Lung (tissue), 17 donors: ENCODE measurements at places on chromosomes 12 and 14.

- no peak for DNase-seq
Measured at GRCh38 chr12:93740751-93741150, 63.6 kb downstream of the CRADD start.

DNA sequence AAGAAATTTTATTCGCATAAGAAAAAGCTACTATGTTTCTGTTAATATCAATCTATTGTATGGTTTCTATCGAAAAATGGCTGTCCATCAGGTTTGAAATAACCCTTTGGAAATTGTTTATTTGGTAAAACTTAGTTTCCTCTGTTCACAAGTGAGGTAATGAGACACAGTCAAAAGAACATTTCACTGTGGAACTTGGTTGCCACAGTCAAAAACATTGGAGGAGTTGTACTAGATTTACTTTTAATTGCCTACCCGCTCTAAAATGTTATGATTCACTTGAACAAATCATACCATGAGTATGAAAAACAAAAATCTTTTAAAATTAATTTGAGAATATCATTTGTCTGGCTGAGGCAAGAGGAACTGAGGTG is 46.5 kb downstream of the ITPR2 start:
- DNase-seq, result no peak

DNA sequence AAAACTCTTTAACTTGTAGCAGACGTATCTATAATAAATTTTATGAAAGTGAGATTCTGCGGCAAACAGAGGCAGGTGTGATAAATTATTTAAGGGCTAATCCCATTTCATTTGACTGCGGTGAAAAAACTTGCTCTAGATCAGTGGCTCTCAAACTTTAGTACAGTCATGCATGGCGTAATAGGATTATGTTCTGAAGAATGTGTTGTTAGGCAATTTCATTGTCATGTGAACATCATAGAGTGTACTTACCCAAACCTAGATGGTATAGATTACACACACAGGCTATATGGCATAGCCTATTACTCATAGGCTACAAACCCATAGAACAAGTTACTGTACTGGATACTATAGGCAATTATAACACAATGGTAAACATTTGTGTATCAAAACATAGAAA is 83.7 kb downstream of the HEATR5A start:
- DNase-seq, result no peak

GRCh38 chr14:23669441-23669840 is 33.3 kb downstream of the DHRS2 start:
- no peak for DNase-seq

DNA sequence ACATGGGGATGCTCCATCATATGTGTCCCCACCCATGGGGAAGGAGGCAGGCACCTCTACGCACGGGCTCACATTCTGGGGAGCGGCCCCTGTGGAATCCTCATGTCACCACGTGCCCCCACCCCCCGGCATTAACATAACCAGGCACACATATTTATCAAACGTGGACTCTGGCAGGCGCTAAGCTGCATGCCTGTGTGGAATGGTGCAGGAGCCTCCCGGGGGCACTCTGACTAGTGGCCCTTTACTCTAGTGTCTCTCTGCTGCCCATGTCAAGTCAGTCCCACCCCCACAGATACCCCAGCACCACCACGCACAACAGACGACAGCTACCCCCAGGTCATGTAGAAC is 66.1 kb downstream of the CCDC88C start:
- DNase-seq, result no peak

GRCh38 chr12:116368196-116369194 is 91.0 kb upstream of the MED13L start:
- peak; percentile 84 for DNase-seq

DNA sequence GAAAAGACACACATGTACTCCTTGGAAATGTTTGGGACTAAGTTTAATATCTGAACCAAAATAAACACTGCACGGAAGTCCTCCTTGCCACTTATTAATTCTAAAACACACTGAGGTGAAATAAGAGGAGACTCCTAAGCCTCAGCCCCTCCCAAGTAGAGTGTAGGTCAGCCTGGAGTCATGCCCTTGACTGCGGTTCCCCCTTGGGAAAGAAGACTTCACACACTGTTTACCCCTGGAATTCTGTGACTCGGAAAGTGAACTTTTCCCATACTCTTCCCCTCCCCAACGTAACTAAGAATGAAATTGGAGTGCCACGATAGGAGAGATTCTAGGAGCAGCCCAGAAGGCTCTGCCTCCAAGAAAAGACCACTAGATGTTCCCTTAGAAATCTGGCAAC is 8.6 kb upstream of the TFCP2 start:
- DNase-seq, result no peak

GRCh38 chr12:41981758-41982157 is 162.9 kb downstream of the GXYLT1 start:
- no peak for DNase-seq

DNA sequence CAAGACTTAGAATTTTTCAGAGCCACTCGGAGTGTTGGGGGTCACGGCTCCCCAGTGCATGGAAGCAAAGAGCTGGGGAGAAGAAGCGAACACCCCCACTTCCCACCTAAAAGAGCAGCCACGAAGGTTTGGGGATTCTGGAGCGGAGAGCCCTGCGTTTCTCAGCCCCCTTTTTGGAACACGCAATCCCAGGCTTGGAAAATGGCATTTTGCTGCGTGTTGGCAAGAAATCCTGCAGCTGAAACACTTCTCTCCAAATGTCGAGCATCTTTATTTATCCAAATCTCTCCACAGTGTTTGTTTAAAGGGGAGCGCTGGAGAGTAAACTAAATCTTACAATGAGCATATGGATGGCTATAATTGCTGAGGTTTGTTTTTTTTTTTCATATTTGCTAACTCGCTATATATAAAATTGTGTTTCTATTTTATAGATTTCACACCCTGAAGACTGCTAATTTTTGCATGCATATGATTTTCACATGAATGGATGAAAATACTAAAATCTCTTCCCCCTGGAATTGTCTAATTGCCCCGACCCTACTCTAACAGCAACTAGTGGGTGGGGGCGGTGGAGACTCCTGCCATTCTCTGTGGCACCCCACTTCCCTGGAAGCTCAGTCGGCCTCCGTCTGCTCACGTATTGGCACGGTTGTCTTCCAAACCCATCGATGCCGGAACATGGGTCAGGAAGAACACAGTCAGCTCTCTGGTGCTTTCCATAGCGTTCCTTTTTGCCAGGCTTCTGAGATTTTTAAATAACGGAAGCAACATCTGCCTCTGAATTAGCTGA is 120.5 kb downstream of the GCH1 start:
- DNase-seq, result peak; percentile 77

DNA sequence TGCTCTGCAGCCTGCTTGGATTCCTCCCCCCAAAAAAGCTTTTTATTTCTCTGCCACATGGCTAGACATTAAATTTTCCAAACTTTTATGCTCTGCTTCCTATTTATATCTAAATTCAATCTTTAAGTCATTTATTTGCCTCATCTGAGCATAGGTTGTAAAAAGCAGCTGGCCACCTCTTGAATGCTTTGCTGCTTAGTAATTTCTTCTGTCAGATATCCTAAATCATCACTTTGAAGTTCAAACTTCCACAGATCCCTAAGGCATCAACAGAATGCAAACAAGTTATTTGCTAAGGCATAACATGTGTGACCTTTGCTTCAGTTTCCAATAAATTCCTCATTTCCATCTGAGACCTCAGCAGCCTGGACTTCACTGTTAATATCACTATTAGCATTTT is 209.6 kb downstream of the FSCB start:
- no peak for DNase-seq

DNA sequence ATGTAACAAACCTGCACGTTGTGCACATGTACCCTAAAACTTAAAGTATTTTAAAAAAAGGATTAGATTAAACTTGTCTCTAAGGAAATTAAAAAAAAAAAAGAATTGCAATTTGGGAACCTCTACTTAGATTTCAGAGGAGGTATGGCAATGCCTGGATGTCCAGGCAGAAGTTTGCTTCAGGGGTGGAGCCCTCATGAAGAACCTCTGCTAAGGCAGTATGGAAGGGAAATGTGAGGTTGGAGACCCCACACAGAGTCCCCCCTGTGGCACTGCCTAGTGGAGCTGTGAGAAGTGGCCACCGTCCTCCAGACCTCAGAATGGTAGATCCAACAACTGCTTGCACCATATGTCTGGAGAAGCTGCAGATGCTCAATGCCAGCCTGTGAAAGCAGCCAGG is 279.6 kb upstream of the CCDC196 start:
- DNase-seq, result no peak

- no peak for DNase-seq
Measured at GRCh38 chr14:105154476-105154871, 14.1 kb downstream of the JAG2 start.

DNA sequence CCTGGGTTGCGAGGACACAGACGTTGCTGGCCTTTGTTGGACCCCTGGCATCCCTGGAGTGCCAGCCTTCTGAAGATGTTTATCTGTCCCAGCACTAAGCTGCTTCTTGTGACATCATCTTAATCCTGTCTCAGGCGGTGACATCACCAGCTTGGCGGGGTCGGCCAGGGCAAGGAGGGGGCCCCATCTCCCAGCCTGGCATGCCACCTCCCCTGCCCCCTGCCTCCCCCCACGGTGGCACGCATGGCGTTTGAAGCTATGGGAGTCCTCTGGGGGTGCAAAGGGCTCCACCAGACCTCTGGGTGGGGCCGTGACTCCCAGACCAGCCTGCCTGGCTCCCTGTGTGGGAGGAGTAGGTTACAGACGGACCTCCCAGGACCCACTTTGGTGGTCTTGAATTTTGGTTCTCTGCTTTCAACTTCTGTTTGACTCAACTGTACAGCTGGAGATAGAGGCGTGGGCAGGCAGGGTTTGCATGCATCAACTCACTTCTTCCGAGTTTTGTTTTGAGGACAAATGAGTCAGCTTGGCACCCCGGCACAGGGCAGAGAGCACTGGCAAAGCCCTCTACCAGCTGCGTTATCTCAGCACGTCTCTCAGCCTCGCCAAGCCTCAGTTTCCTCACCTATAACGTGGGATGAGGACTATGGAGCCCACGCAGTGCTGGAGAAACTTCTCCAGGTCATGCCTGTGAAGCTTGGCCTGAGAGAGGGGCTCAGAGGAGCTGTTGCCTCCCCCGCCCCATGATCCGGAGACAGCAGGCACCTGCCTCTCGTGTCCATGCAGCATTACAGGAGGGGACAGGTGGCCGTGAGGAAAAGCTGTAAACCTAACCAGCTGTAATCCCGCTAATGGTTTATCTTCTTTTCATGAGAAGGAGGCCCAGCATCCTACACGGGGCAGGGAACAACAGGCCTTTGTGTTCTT is 38.8 kb upstream of the EML1 start:
- no peak for DNase-seq

GRCh38 chr14:83816761-83817160 is 1713.2 kb upstream of the FLRT2 start:
- DNase-seq, result no peak

GRCh38 chr14:50826681-50827080 is 4.3 kb downstream of the NIN start:
- DNase-seq, result no peak

DNA sequence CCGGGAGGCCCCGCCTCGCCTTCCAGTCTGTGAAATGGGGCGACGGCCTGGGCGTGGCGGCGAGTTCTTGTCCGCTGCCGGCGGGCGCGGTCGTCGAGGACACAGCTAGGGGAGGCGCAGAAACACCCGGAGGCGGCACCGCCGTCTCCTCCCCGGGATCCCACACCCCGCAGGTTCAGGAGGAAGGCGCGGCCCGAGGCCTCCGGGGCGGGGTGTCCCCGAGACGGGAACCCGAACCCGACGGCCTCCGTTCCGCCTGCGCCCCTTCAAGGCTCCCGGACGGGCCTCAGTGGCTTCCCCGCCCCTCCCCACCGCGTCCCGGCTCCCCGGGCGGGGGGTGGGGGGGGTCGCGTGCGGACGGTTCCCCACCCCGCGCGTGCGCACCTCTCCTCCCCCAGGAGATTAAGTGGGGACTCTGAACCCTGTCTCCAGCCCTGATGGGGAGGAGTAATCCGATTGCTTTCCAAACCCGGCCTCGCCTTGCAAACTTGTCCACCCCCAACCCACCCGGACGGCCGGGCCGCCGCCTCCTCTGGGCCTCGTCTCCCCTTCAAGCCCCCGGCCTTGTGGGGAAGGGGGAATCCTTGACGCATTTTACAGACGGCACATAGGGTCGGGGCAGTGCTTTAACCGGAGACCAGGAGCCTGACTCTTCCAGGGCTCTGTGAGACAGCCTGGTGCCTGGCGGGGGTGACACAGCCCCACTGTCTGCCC is 35.3 kb upstream of the ANKRD9 start:
- DNase-seq, result no peak

DNA sequence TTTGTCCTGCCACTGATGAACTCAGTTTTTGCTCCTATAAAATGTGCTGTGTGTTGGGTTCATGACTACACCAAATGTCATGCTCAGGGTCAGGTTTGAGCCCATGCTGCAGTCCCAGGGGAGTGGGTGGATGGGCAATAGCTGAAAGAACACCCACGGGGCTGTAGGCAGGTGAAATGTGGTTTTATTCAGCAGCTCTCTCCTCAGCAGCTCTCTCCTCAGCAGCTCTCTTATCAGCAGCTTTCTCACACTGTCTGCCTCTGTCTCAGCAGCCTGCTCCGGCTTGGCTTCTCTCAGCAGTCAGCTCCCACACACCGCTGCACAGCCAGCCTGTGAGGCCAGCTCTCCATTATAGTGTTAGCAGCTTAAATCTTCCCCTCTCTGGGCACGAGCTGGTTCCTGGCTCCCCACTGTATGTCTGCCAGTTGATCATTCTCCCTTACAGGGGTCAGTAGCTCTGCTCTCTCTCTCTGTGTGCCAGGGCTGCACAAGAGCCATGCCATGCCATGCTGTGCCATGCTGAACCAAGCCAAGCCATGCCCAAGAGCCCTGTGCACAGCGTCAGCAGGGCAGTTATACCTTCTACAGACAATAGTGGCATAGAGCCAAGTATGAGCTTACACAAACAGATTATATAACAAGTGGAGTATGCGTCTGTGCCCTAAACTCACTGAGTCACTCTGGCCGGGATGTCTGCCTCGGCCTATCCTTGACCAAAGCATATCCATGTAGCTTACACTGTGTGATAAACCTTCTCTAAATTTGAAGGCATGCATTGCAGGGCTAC is 303.3 kb upstream of the TMPO start:
- DNase-seq, result no peak

DNA sequence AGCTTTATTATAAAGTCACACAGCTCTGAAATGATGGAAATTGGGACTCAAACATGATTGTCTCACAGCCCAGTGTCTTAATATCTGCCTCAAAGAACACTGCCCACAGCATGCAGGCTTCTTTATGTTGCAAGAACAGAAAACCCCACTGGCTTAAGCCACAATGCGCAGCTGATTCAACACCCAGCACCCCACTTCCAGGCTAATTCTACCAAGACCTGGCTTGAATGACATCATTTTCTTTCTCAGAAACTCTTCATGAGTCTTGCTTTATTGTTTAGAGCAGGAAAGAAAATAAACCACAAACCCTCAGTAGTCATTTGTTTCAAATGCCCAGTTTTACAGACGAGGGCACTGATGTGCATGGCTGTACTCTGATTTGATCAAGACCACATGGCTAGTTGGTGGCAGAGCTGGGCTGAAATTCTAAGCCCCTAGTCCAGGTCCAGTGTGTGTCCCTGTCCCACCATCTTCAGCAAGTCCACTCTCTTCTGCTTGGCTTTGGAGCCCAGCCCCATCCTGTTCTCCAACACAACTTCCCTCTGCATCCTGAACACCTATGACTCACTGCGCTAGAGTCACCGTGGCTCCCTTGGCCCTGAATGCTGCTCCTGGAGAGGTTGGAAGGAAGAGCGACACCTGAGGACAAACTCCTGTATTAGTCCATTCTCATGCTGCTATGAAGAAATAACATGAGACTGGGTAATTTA is 50.3 kb upstream of the SRSF5 start:
- no peak for DNase-seq

- no peak for DNase-seq
Measured at GRCh38 chr14:100554082-100554677, 33.0 kb downstream of the BEGAIN start.

GRCh38 chr12:79933532-79934264 is 1.2 kb downstream of the PPP1R12A start:
- peak; percentile 16 for DNase-seq

GRCh38 chr14:103510724-103511693 is 11.6 kb downstream of the CKB start:
- no peak for DNase-seq
